ENCODE measurements at places on chromosomes 5 and 9.

GRCh38 chr5:597871-598563 is 14.1 kb upstream of the CEP72 start:
- DNase-seq: no peak

- DNase-seq: no peak
Observed at GRCh38 chr5:113054899-113055298, 78.3 kb downstream of the DCP2 start.

DNA sequence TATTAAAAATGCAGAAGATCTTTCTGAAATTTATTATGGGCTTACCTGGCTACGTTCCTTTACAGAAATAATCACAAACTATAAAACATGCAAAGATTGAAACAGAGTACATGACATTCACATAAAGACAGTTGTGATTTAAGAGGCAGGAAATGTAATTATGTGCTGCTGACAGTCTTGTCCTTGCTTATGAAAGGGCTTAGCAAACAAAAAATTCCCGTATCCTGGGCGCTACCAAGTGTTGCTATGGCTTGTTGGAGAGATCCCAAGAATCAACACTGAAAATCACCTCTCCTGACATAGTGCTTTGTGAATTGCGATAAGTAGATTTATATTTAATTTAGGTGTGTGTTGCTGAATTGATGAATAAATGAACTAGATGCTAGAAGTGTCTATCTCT is 352.5 kb upstream of the C9orf72 start:
- no peak for DNase-seq

DNA sequence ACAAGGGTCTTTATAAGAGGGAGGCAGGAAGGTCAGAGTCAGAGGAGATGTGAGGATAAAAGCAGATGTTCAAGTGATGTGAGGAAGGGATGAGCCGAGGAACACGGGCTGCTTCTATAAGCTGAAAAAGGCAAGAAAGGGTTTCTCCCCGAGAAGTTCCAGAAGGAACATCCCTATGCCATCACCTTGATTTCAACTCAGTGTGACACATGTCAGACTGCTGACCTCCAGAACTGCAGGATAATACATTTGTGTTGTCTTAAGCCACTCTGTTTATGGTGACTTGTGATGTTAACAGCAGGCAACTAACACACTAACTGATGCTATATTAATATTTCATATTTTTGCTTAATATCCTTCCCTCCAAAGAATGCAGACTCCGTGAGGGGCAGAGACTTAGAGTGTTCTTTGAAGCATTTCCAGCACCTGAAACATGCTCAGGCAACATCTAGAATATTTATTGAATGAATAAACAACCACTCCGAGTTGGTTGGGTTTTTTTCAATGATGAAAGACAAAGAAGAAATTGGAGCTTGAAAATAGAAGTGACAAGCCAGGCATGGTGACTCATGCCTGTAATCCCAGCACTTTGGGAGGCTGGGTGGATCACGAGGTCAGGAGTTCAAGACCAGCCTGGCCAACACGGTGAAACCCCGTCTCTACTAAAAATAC is 77.6 kb upstream of the ADRA1B start:
- DNase-seq: no peak

DNA sequence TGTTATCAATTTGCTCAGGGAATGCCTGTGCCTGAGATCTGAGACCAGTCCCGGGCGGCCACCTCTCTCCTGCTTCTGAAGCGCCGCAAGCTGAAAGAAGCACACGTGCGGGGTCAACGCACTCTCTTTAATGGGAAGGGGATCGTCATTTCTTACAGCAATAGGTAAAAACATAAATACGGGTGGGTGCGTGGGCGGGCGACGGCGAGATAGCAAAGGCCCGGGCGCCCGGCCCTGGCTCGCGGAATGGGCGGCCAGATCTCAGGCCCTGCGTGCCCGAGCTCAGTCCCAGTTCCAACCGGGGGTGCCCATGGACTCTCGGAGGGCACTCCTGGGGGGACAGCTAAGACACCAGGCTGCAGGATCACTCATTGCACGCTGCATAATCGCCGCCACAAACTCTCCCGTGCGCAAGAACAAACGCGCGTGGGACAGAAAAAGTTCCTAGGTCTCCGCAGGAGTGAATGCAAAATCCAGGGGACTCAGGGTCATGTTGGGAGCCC is 3.0 kb downstream of the NKX2-5 start:
- DNase-seq: no peak

DNA sequence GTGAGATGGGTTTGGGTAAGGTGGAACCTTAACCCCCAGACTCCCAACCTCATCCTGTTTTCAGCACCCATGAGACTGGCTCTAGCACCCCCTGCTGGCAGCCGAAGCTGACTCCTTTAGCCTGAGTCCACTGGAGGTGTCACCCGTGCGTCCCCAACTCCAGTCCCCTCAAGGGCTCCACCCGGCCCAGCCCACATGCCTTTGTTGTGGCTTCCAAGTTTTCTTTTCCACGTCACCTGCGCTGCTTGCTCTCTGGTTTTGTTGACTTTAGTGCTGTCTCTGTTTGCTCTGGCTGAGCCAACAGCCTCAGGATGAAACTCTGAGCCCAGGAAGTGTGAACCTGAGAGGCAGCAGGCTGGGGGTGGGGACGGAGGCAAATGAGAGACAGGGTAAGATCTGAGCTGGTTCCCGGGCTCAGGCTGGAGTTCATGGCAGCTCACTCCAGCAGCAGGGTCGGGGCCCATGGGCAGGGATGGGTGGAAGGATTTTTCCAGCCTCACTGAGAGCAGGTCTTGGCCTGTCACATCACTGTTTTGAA is 13.2 kb upstream of the AQP7 start:
- peak; percentile 50 for DNase-seq

- no peak for DNase-seq
Observed at GRCh38 chr5:144377207-144377606, 206.5 kb downstream of the KCTD16 start.

- DNase-seq: no peak
Observed at GRCh38 chr5:73820326-73820725, 194.3 kb downstream of the ARHGEF28 start.

DNA sequence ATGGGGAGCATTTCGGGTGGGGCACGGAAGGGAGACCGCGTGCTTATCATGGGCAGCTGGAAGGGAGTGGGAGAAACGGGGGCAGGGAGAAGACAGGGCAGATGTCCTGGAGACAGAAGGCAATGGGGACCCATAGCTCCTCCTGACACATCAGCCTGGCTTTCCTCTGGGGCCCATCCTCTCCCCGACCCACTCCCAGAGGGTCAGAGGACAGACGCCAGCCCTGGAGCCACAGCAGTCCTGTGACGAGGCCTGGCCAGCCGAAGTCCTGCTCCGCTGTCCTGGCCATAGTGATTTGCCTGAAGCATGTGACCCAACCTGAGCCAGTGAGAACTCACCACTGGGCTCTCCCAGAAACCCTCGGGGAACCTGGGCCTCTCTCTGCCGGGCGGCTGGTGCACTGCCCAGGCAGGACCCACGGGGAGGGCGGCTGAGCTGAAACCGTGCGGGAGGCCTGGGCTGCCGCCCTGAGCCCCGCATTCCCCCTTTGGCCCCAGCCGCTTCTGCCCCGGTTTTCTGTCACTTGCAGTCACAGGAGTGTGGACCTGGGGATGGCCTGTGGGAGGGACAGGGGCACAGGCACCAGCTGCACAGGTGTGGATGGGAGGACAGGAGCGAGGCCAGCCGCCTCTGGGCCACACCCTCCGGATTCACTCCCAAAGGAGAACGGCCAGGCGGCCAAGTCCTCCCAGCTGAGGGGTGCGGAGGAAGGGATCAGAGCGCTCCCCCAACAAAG is 19.8 kb downstream of the ADAMTS2 start:
- DNase-seq: no peak

DNA sequence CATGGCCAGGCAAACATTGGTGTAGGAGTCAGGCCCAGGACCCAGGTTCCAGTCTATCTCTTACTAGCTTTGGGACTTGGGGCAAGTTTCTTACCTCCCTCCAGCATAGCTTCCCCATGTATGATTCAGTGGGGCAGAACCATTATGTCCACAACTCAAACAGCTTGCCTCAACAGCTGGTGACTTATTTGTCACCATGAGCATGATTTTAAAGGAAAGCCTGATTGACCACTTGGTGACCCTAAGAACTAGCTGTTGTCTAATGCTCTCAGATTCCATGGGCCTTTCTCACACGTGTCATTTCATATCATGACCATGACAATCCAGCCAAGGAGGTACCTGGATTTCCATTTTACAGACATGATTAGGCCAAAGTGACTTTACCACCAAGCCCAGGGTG is 126.4 kb downstream of the TTLL11 start:
- no peak for DNase-seq

GRCh38 chr5:160618286-160618685 is 196.6 kb downstream of the PTTG1 start:
- no peak for DNase-seq

DNA sequence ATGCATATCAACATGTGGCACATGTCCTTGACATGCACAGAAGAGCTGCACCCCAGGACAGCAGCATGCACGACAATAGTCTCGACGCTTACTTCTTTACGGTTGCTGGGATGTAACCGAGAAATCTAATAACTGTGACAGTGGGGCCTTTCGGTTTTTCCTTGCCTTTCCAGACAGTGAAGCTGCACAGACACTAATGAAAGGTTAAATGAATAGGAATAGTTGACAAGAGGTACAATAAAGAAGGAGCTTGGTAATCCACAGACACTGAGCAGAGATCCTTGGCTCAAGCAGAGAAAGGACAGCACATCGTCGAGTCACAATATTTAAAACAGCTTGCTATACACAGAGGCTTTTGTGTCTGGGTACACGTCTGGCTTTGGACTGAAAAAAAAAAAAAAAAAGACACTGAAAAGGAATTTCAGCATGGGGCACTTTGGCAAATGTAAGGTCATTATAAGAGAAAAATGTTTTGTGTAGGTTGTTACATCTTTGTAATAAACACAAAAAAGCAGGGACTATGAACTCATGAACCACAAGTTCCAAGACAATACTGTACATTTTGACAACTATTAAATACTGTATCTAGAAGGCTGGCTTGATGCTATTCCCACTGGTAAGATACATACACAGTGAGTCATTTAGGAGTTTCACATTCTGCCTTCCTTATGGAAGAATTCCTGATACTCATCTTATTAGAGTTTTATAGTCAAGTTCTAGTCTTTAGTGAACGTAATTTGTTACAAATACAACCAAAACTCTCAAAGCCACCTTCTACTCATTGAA is 5.6 kb downstream of the BNC2 start:
- no peak for DNase-seq

- no peak for DNase-seq
Observed at GRCh38 chr9:95193480-95193879, 124.0 kb downstream of the FANCC start.

DNA sequence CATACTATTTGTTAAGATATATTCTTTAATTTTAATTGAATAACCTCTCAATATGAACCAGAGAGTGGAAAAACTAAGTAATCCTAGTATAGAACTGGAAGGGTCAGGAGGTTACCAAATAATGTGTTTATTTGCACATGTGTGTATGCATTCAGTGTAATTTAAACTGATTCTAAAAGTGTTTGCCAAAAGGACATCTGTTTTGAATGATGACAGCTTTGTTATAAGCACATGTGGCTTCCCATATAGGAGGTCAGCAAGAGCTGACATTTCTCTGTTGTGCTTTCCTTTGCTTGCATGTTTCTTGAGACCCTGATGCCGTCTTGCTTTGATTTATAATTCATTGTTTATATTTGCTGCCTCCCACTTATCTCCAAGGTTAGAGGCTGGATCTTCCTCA is 383.4 kb downstream of the BRINP1 start:
- no peak for DNase-seq

DNA sequence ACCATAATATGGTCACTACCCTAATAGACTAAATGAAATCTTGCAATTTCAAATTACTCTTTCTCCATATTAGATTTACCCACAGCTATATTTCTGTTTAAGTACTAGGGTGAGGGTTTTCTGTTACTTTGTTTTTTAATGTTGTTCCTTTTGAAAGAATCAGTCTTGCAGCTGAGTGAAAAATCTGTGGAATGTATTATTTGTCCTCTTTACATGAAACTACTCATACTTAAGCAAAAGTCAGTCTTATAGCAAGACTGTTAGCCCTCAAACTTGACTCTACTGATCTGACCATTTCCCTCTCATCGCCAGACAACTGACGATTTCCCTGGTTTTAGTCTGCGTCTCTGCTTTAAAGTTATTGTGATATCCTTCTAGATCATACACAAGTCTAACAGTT is 84.0 kb downstream of the PIK3R1 start:
- DNase-seq: no peak

DNA sequence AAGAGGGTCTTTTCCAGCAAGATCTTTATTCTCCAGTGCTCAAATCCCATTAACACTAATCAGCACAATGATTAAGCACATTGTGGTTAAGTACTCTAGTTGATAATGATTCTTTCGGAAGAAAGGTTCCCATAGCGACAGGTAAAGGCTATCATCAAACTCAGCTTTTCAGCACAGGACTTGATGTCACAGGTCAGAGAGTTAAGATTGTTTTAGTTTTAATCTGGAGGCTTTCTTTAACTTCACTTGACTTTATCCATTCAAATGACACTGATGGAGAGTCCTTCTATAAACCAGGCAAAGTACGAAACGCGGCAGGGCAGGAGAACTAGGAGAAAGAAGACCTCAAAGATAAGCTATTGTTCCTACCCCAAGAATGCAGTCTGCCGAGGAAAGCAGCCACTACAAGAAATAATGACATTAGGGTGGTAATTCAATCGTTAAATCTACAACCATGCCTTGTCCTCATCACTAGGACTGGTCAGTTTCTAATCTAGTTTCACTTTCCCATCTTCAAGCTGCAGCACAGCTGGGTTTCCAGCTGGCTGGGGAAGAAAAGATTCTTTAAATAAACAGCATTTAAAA is 4.6 kb downstream of the NRG2 start:
- DNase-seq: peak; percentile 49

DNA sequence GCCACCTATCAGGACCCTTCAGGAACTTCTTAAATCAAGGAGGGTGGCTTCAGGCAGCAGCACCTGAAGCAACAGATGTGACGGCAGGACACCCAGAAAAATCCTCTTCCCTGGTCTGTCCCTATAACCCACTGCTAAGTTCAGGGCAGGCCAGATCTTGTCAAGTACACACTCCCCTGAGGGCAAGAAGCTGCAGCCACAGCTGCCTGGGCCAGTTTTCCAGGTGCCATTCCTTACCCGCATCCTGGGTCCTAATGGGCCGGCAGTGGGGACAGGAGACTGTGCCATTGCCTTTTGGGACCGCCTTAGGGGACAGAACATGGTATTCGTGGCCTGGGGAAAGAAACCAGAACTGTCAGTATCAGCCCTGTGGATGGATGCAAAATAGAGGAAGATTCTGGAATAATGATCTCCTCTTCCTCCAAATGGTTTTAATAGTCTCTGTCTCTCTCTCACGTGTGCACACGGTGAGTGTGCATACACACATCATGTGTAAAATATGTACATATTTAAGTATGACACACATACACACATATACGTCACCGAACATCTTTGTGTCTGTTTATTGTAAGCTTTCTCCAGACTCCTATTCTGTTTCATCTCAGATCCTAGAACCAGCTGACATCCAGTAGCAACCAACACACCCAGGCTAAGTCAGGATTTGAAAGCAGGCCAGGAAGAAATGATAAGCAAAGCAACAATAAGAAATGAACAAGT is 14.0 kb downstream of the ORM2 start:
- no peak for DNase-seq

GRCh38 chr5:6675784-6676491 is 37.3 kb upstream of the TENT4A start:
- no peak for DNase-seq

GRCh38 chr9:116585896-116586295 is 101.2 kb upstream of the TRIM32 start:
- DNase-seq: no peak
